ENCODE measurements at places on chromosomes 4 and X. TPM values are rescaled to one million over a fixed set of nuclear protein-coding genes. Genes with fewer than 3 reads are reported as not detected.

Gene PABPC4L
- 0.87 TPM for total RNA-seq

Gene FGFBP1
- not detected for total RNA-seq

Gene ZNF732
- 6.5 TPM for total RNA-seq

Gene SEC24B
- 38.6 TPM for total RNA-seq

Gene DLG3
- total RNA-seq, result 7.1 TPM

Gene PCDH19
- 4.5 TPM for total RNA-seq

Gene C4orf33
- total RNA-seq, result 17.0 TPM

Gene SSX5
- not detected for total RNA-seq

Gene RTL9
- total RNA-seq, result 94.4 TPM

Gene SUV39H1
- 16.7 TPM for total RNA-seq

Gene FAM3A
- total RNA-seq, result 24.7 TPM

Gene DKK2
- total RNA-seq, result not detected

Gene UGT2B10
- not detected for total RNA-seq

Gene GLRB
- 2.4 TPM for total RNA-seq

Gene AFF2
- 21.3 TPM for total RNA-seq

Gene TIMP1
- 995 TPM for total RNA-seq

Gene SHOX
- 0.06 TPM for total RNA-seq

Gene SOWAHB
- total RNA-seq, result 0.08 TPM

Gene PLS3
- 26.6 TPM for total RNA-seq

Gene WNK3
- total RNA-seq, result 110 TPM

Gene NDST4
- total RNA-seq, result 0.99 TPM

Gene GYPB
- total RNA-seq, result not detected

Gene HS3ST1
- 4.3 TPM for total RNA-seq

Gene NEUROG2
- total RNA-seq, result 0.62 TPM

Gene DOK7
- total RNA-seq, result 22.9 TPM

Gene CFAP99
- total RNA-seq, result 30.5 TPM

Gene MMGT1
- 9.8 TPM for total RNA-seq

Gene OCIAD2
- total RNA-seq, result 15.9 TPM

Gene GYG2
- 2.4 TPM for total RNA-seq

Gene GYPE
- not detected for total RNA-seq

Gene SPANXC
- total RNA-seq, result 3.5 TPM

Gene GAGE2A
- 4.9 TPM for total RNA-seq

Gene GPR119
- total RNA-seq, result 0.50 TPM

Gene ZIC3
- total RNA-seq, result 1.5 TPM

Gene CYLC1
- total RNA-seq, result 11.7 TPM

Gene CCDC110
- 78.1 TPM for total RNA-seq

Gene SH3D19
- total RNA-seq, result 58.6 TPM

Gene SULT1B1
- 0.24 TPM for total RNA-seq

Gene CT83
- total RNA-seq, result 22.7 TPM

Gene IL2RG
- total RNA-seq, result 7.7 TPM

Gene COL25A1
- total RNA-seq, result 11.7 TPM

Gene ZNF711
- 125 TPM for total RNA-seq

Gene LPAR4
- 0.99 TPM for total RNA-seq

Gene NOX1
- 1.2 TPM for total RNA-seq

Gene ARR3
- not detected for total RNA-seq

Gene ZCCHC18
- total RNA-seq, result 6.2 TPM

Gene FGFRL1
- total RNA-seq, result 25.6 TPM

Gene TRIM75
- 0.81 TPM for total RNA-seq

Gene PNMA6A
- 4.0 TPM for total RNA-seq

Gene MAGEA1
- 8.9 TPM for total RNA-seq

Gene FAT4
- total RNA-seq, result 6.5 TPM

Gene SSX4B
- 3.8 TPM for total RNA-seq

Gene DCAF12L2
- 64.9 TPM for total RNA-seq

Gene SPOCK3
- total RNA-seq, result 0.68 TPM

Measured in testis (tissue), 5 donors.